ENCODE measurements at places on chromosomes 5 and 9.

GRCh38 chr5:147902609-147903115, 3.7 kb downstream of the C5orf46 start:
- no peak for DNase-seq

DNA sequence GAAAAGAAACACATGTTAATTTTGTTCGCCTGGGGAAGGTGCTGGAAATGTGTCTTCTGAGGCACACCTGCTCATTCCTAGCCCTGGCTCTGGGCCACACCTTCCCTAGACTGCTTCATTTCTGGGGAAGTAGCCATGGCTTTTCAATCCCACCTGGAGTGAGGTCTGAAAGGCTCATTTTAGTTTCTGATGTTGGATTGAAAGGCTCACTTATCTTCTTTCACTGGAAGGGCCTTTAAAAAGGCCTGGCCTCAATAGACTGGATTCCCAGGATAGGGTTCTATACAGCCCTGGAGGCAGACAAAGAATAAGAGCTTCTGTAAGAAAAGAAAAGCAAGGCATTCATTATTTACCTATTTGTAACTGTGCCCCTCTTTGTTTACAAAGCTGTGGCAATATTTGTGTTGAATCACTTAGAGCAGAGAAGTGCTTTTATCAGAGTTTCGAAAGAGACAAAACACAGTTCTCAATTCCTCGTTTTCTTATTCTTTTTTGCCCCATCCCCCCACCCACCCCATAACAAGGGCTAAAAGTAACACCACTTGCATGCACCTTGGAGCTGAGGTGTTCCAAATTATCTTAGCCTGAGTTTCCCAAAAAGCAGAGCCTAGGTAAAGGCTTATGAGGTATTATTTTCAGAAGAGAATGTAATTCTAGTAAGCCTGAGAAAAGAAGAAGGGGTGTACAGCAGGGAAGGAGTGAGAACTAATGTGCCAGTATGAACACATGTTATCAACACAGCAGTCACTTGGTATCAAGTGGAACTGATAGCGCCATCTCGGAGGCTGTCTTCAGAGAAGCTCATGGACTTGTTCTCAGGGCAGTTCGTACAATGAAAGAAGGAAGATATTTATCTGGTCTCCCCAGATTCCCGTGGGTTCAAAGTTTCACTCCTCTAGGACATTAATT, 413.1 kb downstream of the KCTD16 start:
- DNase-seq, result no peak

- no peak for DNase-seq
Observed at GRCh38 chr5:96838201-96839070, 30.7 kb upstream of the ERAP1 start.

GRCh38 chr9:98807814-98808195, 335 bp downstream of the GALNT12 start:
- DNase-seq, result peak; percentile 64

DNA sequence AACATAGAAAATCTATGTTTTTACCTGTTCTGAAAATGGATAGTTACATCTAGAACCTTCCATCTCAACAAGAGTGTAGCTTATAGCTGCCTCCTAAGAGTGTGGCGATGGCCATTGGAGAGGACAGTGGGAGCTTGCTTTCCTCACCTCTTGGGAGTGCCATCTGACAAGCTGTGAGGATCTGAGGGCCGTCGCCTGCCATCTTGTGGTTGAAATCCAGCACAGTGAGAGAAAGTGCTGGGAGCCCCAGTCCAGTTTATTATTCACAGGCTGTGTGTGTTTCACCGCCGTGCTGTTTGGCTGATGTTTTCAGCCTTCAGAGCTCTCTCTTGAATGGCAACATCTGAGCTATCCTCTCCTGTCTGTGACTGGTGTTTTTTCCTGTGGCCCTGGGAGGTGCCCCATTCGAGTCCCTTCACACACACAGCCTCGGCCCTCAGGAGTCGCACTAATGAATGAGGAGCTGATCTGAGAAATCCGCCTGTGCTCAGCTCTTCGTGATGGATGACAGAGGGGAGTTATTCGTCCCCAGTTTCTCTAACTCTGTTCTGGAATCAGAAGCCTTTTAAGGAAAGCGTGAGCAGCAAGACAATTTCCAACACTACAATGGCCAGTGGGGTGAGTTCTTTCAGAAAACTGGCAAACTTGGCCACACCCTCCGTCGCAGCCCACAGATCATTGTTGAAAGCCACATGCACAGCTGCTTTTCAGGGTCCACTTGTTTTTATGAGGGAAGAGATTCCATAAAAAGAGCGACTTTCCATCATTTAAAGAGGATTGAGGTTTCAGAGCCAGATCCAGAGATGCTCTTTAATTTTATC, 170.3 kb downstream of the PDZD2 start:
- peak; percentile 74 for DNase-seq

GRCh38 chr9:130992682-130993032, 16.3 kb upstream of the LAMC3 start:
- DNase-seq, result no peak

- no peak for DNase-seq
Observed at GRCh38 chr9:8888591-8888990, 1089.0 kb upstream of the DMAC1 start.

- no peak for DNase-seq
Observed at GRCh38 chr9:137703842-137704508, 85.2 kb downstream of the EHMT1 start.

DNA sequence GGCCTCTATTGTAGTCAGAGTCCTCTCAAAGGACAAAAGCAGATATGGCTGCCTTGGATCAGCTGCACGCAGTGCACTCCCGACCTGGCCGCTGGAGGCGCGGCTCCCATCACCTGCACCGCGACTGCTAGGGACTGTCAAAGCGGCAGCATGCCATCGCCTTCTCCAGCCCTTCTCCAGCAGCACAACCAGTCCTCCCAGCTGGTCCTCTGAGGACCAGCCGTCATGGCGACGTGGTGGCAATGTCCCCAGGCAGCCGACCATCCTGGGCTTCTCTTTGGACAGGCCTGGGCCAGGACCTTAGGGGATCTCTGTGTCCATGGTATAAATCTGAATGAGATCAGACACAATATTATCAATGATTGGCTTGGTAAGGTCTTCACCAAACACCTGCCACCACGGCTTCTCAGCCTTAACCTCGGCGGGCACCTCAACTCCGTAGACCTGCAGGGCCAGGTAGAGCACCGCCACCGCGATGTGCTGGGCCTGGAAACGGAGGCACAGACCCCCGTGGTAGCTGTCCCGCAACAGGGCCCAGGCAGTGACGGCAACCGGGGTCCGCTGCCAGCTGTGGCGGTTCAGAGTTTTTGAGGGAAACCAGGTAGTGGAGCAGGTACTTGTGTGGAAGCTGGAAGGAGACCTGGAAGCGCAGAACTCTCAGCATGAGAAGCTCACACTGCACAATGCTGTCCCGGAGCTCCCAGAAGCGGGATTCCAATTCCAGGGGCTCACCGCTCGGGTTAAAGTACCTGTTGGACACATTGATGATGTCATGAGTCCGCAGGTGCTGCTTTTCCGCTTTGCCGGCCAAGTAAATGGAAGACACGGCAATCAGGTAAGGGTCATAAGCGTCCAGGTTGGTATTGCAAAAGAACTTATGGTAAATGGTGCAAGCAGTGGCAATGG, 8.5 kb downstream of the DUSP1 start:
- DNase-seq, result no peak

GRCh38 chr5:102090770-102091169, 205.3 kb downstream of the SLCO4C1 start:
- DNase-seq, result no peak

- DNase-seq, result no peak
Observed at GRCh38 chr5:145922059-145922458, 14.3 kb upstream of the SH3RF2 start.

- no peak for DNase-seq
Observed at GRCh38 chr5:68839019-68839552, 254.7 kb upstream of the SLC30A5 start.

GRCh38 chr5:156824800-156825199, 25.3 kb upstream of the PPP1R2B start:
- DNase-seq, result peak; percentile 88

- DNase-seq, result no peak
Observed at GRCh38 chr5:3530251-3530650, 65.4 kb upstream of the IRX1 start.

GRCh38 chr9:31390403-31391025, 993.9 kb upstream of the ACO1 start:
- DNase-seq, result peak; percentile 95

GRCh38 chr5:181170996-181171395, 23.6 kb downstream of the OR2V2 start:
- DNase-seq, result no peak

DNA sequence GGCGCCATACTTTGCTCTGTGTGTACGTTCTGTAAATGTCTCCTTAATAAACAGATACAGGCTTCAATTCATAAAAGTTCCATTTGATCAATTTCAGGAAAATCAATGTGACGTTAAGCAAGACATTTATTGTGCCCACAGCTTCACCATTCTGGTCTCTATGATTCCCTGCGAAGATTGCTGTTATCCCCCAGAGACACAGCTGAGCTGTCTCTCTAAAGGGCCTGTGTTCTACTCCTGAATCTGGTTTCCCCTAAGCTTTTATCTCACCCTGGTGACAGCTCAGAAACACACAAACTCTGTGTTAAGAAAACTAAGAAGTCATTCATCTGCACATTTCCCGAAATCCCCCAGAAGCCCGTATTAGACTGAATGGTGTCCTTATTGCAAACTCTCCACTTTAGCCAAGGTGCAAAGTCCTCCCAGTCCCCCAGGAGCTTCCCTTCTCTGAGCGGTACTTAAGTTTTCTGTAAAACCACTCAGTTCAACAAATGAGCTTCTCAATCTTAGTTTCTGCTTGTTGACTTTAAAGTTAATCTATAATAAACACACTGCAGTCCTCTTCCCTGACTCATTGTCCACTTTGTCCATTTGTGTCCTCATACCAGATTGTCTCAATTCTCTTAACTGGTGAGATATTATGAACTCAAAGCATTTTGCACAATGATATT, 1.4 kb upstream of the C5orf15 start:
- DNase-seq, result peak; percentile 33

GRCh38 chr5:82142928-82143577, 135.1 kb downstream of the RPS23 start:
- no peak for DNase-seq

DNA sequence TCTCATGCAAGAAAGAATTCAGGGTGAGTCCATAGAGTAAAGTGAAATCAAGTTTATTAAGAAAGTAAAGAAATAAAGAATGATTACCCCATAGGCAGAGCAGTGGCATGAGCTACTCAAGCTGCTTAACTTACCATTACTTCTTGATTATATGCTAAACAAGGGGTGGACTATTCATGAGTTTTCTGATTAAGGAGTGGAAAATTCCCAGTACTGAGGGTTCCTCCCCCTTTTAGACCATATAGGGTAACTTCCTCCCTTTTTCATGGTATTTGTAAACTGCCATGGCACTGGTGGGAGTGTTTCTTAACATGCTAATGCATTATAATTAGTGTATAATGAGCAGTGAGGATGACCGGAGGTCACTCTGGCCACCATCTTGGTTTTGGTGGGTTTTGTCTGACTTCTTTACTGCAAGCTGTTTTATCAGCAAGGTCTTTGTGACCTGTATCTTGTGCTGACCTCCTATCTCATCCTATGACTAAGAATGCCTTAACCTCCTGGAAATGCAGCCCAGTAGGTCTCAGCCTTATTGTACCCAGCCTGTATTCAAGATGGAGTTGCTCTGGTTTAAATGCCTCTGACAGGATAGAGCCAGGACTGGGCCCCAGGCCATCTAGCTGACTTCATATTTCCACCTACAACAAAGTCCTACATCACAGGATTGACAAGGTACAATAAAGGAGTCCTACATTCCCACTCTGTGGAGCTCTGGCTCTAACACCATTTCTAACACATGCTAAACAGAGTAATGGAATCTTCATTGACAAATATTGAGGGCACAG, 186.7 kb downstream of the NXNL2 start:
- no peak for DNase-seq

DNA sequence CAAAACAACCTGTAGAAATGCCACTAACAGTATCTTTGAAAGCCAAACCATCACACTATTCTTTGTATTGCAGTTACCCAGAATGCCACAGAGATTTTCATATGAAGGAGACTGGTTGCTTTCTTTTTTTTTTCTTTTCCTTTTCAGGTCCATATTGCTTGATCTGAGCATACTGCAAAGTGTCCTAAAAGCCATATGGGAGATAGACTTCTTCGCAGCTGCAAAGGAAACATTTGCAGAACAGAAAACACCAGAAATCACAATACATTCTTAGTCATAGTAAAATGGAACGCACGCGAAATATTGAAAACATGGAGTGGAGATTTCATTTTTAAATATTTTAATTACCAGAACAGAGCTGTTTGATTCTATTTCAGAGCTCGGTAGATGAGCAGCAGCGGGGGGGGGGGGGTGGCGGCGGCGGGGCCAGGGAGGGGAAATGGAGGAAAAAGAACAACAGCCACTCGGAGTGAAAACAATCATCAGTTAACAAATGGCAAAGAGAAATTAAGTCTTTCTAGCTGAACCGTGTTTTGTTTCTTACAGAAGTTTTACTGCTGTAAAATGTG, 284.1 kb downstream of the NFIB start:
- no peak for DNase-seq

DNA sequence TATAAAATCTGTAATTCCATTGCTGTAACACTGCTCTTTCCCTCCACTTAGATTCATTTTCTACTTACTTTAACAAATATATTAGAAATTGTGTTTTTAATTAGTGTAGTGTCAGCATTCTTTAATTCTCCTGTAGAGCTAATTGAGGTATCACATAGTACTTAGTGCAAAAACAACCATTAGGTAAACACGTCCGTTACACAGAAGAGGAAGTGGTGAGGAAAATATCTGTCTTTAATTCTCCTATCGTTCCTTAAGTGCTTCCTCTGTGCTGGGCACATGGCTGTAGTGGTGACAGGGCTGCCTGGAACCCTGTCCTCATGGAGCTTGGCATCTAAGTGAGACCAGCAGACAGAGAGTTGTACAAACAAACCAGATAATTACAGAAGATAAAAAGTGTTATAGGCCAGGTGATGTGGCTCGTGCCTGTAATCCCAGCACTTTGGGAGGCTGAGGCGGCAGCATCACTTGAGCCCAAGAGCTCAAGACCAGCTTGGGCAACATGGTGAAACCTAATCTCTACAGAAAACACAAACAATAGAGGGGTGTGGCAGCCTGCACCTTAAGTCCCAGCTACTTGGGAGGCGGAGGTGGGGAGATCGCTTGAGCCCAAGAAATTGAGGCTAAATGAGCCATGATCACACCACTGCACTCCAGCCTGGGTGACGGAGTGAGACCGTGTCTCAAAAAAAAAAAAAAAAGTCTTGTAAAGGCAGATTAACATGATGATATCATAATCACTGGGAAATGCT, 36.4 kb downstream of the PARP8 start:
- DNase-seq, result no peak

GRCh38 chr9:127916720-127917581, at the start of gene ST6GALNAC4:
Gene ST6GALNAC4 (minus strand): TSS chr9:127917041. CDS start chr9:127916419, 622 bp downstream.
- peak; percentile 89 for DNase-seq

- no peak for DNase-seq
Observed at GRCh38 chr5:10291692-10292339, 15.9 kb downstream of the CMBL start.

Data from brain (organoid and tissue), 16 donors.